ENCODE measurements at places on chromosomes 2 and 18. TPM values are rescaled to one million over a fixed set of nuclear protein-coding genes. Genes with fewer than 3 reads are reported as not detected.

- DNase-seq, result no peak
These were observed 47.1 kb downstream of the ANKMY1 start for GRCh38 chr2:240510513-240511210.

- no peak for DNase-seq
These were observed 323.4 kb upstream of the UBE2E3 start for GRCh38 chr2:180657054-180657453.

DNA sequence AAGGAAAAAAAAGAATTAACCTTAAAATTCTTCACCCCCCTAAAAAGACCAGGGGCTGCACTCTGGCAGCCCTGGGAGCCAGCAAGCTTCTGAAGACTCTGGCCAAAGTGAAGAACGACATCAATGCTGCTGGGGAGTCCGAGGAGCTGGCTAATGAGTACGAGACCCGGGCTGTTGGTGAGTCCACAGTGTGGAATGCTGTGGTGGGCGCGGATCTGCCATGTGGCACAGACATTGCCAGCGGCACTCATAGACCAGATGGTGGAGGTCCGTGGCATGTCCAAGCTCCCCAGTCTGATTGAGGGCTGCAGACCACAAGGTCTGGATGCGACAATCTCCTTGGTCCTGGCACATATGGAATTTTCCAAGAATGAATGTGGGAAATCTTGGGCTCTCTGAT is 47.4 kb downstream of the TRPM8 start:
- no peak for DNase-seq

The CXCR2 gene
- 5.7 TPM for total RNA-seq

DNA sequence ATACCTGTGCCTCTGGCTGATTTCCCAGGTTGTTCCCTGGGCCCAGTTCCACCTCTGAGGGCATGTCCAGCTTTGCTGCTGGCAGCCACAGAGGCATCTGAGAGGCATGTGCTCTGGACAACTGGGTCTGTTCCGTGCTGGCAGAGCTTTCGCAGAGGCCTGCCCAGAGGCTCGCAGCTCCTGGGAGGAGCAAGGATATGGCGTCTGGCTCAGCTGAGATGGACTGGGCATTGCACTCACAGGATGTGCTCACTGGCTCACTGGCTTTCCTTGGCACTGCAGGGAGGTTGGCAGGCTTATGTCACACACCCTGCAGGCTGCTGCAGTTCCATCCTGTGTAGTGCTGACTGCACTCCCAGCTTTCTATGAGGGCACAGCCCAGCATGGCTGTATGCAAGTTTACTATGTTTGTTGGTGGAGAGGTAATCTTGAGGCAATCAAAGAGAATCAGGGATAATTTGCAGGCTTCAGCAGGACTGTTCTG is 172.3 kb downstream of the PRKCE start:
- no peak for DNase-seq

Data from esophagus squamous epithelium (tissue), 5 donors.